ENCODE measurements at places on chromosomes 3 and 15. TPM values are rescaled to one million over a fixed set of nuclear protein-coding genes. Genes with fewer than 3 reads are reported as not detected.
A peak's percentile ranks its signal among the peaks of the same experiment; 100 is the strongest.

ATP13A5 gene
- not detected for total RNA-seq

STARD9 gene
- total RNA-seq = 2.1 TPM

- no peak for DNase-seq
- H3K27me3 ChIP-seq = no peaks in the 10 kb centered on the region
- no peaks in the 10 kb centered on the region for H3K4me1 ChIP-seq
Measured at GRCh38 chr3:115469649-115470048, 153.7 kb upstream of the GAP43 start.

GRCh38 chr3:11592445-11593298 lies 51.0 kb downstream of the VGLL4 start:
- peak; percentile 76 for DNase-seq
- H3K36me3 ChIP-seq = no peaks in the 10 kb centered on the region
- H3K4me3 ChIP-seq = peak overlapping the region; percentile 31
- H3K27me3 ChIP-seq = no peaks in the 10 kb centered on the region

Data from GM23248 (cell line).